ENCODE measurements at places on chromosomes 5 and 9.

- ATAC-seq: no peak
These were observed 157.6 kb upstream of the KLF4 start for GRCh38 chr9:107647141-107647540.

DNA sequence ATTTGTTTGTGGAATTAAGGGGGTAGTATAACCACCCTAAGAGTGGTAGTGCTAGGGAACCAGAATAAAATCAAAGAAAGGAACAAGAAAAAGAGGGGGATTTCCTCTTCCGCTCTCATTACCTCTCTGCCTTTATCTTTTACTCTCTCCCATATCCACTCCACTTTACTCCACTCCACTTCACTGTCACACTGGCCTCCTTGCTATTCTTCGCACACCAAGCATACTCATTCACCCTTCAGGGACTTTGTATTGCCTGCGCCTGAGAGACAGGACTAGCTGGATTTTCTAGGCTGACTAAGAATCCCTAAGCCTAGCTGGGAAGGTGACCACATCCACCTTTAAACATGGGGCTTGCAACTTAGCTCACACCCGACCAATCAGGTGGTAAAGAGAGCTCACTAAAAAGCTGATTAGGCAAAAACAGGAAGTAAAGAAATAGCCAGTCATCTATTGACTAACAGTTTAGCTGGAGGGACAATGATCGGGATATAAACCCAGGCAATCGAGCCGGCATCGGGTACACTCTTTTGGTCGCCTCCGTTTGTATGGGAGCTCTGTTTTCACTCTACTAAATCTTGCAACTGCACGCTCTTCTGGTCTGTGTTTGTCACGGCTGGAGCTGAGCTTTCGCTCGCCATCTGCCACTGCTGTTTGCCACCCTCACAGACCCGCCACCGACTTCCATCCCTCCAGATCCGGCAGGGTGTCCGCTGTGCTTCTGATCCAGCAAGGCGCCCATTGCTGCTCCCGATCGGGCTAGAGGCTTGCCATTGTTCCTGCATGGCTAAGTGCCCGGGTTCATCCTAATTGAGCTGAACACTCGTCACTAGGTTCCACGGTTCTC, 121.8 kb downstream of the FAM170A start:
- no peak for ATAC-seq

DNA sequence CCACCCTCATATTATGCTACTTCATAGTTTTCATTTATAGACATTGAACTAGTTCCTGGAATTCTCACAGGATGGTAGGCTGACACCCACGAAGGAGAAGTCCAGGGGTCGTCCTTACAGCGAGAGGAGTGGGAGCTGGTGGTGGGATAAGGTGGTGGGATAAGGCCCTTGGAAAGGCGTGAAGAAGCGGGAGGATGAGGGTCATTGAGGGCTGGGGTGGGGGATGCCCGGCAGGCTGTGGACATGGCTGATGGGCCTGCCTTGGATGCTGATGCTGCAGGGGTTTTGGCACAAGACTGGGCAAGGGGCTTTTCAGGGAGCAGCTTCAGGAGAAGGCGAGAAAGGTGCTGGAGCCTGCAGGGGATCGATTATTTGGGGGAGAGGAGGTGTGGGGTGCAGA, 9.4 kb downstream of the DAB2IP start:
- ATAC-seq: no peak

DNA sequence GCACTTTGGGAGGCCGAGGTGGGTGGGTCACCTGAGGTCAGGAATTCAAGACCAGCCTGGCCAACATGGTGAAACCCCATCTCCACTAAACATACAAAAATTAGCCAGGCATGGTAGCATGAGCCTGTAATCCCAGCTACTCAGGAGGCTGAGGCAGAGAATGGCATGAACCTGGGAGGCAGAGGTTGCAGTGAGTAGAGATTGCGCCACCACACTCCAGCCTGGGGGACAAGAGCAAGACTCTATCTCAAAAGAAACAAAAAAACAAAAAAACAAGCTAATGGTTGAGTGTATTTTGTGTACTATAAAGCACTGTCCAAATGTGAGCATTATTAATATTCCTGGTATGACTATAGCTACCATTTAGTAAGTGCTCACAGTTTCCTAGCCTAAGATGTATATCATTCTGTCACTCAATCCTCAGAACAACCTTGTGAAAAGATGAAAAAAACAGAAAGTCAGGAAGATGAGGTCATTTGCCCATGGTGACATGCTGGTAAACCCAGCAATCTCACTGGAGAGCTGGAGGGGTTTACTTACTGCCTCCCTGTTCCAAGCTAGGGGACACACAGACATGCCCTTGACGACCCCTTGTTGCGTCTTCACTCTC, 27.7 kb downstream of the ARHGEF37 start:
- ATAC-seq: no peak

- no peak for ATAC-seq
These were observed 393.5 kb downstream of the DIRAS2 start for GRCh38 chr9:90249094-90249493.

DNA sequence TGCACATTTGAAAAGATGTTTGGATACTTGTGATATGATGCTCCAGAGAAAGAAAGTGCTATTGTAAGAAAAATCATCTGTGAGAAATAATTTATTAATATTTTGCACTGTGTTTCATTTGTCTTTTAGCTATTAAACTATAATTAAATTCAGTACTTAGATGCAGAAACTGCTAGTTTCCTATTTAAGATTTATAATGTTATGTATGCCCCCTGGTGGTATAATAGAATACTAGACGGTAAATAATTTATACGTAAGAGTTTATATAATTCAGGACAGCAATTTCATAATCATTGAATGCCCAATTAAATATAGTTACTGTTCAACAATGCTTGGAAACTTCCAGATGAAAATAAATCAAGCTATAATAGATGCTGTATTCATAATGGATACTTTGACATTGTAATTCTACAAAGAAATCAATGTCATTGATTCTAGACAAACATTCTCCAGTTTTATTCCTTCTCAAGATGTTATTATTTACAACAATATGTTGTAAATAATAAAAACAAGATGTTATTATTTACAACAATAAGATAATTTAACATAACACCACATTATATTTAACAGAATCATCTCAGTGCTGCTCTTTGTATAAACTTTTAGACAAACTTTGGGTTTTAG, 101.0 kb downstream of the TMEM232 start:
- ATAC-seq: peak; percentile 36

Measured in gastroesophageal sphincter (tissue), 4 donors.